ENCODE measurements at places on chromosomes 6 and 20.

GRCh38 chr20:14757728-14758127, 420.3 kb upstream of the FLRT3 start:
- no peak for DNase-seq

- no peak for DNase-seq
Observed at GRCh38 chr6:13513626-13514502, 26.5 kb upstream of the GFOD1 start.

DNA sequence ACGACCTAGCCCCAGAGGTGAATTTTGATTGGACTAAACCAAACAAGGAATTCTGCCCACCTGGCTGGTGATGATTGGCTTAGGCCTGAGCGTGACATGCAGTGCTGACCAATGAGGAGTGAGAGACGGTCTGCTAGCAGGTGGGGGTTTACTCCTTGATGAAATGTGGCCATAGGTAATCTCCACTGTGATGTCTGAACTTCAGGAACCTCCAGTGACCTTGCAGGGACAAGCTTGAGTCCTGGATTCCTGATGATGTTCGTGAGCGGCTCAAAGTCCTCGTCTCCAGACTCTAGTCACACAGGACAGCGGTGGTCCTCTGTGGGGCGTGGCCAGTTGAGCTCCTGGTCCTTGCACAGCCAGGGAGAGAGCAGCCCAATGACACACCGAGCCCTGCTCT, 8.4 kb downstream of the VSX1 start:
- DNase-seq = no peak

- peak; percentile 25 for DNase-seq
Observed at GRCh38 chr6:17600527-17601385, 654 bp downstream of the FAM8A1 start.

GRCh38 chr6:34073540-34073939, 72.3 kb downstream of the GRM4 start:
- DNase-seq = no peak

DNA sequence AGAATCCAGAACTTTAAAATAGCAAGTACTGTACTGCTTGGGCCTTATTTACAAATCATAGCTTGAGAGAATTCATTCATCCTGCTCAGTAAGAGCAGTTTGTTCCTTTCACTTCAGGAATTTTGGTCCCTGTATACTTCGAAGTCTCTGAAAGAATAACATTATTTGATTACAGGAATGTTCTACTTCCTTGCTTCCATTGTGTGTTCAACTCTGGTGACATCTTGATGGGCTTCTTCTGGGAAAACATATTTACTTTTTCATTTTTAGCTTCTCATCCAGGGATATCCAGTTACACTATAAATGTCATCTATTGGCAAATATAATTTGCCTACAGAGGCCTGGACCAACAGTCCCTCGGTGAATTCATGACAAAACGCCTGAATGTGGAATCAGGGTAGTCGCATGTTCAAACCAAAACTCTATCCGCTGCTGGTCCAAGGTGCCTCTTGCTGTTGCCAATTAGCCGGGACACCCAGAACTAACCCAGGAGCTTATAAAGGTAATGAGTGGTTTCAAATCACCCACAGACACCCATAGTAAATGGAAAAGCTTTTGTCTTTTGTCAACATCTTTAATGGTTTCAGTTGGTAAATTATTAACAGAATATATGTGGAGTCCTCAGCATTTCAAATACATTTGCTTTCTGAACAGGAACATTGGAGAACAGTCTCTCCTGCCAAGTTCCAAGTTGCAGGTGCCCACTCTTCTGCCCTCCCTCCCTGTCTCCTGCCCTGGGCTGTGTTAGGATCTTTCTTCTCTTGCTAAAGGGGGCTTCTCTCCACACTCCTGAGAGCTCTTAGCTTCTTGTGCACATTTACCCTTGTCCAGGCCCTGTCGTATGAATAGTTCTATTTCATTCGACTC, 162.5 kb upstream of the CITED2 start:
- no peak for DNase-seq

- DNase-seq = no peak
Observed at GRCh38 chr6:7198833-7199800, 91.4 kb downstream of the RREB1 start.

DNA sequence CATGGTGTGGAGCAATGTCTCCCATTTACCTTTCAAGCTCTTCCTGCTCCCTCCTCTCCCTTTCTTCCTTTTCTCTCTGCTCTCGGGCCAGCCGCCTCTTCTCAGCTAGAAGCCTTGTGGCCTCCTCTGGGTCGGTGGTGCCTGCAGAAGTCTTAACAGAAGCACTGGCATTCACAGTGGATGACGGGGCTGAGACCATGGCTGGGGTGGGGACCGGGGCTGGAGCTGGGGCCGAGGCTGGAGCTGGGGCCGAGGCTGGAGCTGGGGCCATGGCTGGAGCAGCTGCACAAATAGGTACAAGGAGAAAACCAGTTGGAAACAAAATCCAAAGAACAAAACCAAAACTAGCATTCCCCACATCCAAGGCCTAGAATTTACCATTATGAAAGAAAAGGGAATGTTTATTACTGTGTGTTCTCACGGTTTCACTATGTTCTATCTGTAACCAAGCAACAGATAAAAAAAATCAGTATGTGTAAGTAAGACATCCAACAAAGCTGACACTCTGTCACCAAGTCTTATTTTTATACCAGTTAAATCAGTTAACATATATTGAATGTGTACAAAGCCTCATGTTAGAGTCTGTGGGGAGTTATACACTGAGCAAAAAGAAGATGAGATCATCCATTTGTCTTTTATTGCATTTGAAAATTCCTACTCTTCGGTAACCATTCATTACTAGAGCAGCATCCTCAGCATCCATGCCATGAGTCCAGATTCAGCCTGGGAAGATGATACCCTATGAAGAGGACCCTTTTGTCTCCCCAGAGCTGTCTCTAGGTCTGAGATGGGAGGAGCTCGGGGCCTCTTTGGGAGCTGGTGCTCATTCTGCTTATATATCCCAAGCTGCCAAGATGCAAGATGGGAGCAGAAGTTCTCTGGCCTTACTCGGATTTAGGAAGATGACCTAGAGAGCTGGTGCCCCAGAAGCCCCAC, 73.0 kb upstream of the BCLAF1 start:
- no peak for DNase-seq

DNA sequence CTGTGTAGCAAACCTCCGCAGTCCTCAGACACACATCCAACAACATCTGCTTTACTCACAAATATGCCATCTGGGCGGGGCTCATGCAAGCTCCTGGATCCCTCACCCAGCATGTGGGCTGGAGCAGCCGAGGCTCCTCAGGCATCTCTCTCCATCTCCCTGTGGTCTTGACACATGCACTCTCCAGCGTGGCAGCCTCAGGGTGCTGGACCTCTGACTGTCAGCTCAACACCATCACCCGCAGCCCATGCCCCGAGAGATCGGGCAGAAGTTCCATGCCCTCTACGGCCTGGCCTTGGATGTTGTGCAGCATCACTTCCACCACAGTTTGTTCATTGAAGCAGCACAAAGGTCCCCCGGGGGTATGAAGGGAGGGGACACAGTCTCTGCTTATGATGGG, 32.6 kb upstream of the CD93 start:
- DNase-seq = no peak

Data from T-helper 2 cell (primary cell).